Stimulated activated CD8-positive, alpha-beta memory T cell treated with anti-CD3 and anti-CD28 coated beads, Interleukin-7, amount 100 ng/mL, for 1 hour (primary cell): ENCODE measurements at places on chromosomes 1 and 21.

- DNase-seq, result no peak
These were observed 65.6 kb upstream of the IRF2BP2 start for GRCh38 chr1:234675572-234675971.

DNA sequence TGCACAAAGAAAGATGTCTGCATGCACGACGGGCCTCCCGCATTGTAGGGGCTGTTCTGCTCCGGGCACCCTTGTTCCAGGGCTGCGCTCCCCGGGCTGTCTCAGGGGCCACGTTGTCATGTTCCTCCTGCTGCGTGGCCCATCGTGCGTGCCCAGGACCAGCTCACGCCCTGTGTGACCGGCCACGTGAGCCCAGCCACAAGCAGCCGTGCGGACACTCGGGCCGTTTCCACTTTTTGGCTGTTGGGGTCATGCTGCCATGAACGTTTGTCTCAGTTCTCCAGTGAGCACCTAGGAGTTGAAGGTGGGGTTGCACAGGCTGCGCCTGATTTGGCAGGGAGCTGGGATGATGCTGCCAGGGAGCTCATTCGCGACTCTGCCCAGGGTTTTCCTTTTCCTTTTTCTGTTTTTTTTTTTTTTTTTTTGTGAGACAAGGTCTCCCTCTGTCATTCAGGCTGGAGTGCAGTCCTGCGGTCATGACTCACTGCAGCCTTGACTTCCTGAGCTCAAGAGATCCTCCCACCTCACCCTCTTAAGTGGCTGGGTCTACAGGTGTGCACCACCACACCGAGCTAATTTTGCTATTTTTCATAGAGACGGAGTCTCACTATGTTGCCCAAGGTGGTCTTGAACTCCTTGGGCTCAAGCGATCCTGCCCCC lies 17.4 kb downstream of the PDXK start:
- DNase-seq, result no peak

- no peak for DNase-seq
These were observed 34.3 kb upstream of the EDEM3 start for GRCh38 chr1:184788970-184789369.

DNA sequence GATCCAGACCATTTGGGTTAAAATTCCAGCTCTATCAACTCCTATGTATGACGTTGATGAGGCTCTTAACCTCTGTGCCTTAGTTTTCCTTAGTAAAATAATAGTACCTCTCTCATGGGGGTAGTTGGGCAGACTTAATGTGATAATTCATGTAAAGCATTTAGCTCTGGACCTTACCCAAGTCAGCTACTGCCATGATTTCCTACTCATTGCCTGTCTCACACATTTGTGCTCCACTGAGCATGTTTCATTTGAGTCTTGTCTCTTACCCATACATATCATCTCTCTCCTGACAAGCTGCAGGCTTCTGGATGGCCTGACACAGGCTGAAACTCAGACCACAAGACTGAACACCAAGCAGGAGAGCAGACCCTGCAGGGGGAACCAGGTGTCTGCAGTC lies 77.7 kb upstream of the ZBTB40 start:
- DNase-seq, result no peak

- no peak for DNase-seq
These were observed 62.7 kb upstream of the ATP1B1 start for GRCh38 chr1:169043823-169044222.

GRCh38 chr1:36401602-36402503 lies 4.1 kb upstream of the LSM10 start:
- DNase-seq, result no peak

DNA sequence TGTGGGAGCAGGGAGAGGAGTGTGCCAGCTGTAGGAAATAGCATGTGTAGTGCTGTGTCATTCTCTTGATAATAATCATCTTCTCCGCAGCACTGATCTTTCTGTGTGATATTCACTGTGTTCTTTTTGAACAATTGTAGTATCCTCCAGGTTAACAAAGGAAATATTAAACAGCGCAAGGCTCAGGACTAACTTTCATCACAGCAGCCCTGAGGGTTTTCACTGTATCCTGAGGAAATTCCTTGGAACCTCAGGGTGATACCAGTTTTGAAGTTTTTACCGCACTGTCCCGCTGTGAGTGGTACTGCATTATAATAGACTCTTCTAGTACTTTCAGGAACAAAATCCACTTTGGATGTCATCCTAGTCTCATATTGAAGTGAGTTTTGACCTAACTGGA lies 228.4 kb upstream of the COA6 start:
- DNase-seq, result no peak

DNA sequence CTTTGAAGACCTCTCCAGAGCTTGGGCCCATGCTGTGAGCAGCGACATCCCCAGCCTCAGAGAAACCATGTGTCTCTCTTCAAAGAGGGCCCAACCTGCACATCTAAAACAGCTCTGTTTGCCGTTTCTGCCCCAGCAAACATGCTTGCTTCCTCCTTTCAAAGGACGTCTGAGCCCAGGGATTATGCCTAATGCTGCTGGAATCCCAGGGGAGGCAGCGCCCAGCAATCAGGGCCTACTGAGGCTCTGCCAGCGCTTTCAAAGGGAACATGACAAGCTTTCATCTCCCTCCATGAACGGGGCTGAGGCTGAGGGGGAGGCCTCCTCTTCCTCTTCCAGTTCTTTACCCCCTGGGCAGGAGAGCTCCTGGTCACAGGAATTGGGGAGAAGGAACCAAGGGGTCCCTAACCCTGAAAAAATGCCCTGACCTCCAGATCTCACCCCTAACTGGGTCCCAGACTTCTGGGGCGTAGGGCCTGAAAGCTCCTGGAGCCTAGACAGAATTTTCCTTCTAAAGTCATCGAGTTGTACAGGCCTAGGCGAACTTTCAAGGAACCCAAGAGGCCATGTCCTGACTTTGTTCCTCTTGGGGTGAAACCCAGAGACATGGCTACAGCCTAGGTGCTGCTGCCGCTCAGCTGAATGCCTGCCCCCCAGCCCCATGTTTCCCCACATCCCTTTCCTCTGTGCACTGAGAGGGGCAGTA lies 13.4 kb upstream of the ASCL5 start:
- no peak for DNase-seq

- DNase-seq, result no peak
These were observed 5.8 kb downstream of the CSRP1 start for GRCh38 chr1:201501144-201501543.

GRCh38 chr1:242245255-242245654 lies 246.4 kb upstream of the MAP1LC3C start:
- DNase-seq, result no peak

GRCh38 chr1:67184838-67185421 lies 18.7 kb downstream of the IL23R start:
- DNase-seq, result no peak

DNA sequence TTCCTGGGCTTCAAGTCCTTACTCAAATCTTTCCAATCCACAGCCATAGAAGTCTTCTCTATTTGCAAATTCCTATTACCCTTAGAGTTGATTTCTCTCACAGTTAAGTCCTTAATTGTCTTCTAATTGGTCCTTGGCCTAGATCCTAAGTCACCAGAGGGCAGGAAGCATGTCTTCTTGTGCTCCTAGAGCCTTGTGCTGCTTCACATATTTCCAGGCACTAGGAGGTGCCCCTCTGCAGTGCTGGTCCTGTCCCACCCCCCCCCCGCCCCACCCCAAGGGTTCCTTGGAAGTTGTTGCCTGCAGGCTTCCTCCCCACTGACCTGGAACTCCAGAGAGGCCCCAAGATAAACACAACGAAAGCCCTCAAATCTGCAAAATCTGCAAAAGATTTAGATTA lies 28.1 kb upstream of the TARBP1 start:
- DNase-seq, result no peak

GRCh38 chr21:25234857-25235801 lies 372.2 kb downstream of the MRPL39 start:
- no peak for DNase-seq

- no peak for DNase-seq
These were observed 68.9 kb upstream of the ACTRT2 start for GRCh38 chr1:2952371-2952770.

DNA sequence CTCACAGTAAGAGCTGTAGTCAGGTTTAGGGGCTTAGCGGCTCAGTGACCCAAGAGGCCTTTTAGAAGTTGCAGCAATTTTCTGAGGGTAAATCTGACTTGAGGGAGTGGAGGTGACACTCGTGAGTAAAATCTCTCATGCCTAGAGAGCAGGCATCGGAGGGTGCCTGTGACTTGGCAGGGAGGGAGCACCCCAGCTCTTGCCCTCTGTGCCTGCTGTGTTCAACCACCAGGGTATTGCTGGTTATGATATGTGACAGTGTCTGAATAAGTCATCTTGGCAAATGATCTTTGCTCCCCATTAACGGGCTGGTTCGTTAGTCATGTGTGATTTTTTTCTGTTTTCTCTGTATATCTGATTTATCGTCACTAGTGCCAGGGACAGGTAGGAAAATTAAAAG lies 5.9 kb downstream of the MAN1C1 start:
- no peak for DNase-seq

DNA sequence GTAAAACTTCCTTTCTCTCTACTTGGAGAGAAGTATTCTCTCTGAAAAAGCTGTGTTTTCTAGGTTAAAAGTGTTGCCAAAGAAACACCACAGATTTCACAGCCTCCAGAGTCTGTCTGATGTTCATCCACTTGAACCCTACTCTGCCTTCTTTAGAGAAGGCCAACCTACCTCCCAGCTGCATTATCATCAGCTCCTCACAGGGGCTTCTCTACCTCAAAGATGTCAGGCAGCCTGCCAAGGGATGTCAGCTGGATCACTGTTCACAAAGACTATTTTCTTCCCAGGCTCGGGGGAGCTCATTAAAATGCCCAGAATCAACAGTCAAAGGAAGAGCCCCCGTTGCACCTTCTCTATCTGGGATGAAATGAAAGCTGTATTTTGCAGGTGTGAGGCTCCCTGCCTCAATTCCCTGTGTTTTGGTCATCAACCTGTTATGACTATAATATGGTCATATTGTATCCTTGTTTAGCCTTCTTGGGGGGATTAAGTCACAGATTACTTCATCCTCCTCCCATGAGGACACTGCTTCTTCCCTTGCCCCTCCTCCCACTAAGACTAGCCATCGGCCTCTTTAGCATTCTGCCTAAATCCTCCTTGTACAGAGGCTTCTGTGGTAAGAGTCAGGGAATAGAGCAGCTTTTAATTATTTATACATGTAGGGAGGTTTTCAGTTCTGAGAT lies 25.7 kb downstream of the ANGPTL7 start:
- DNase-seq, result no peak

DNA sequence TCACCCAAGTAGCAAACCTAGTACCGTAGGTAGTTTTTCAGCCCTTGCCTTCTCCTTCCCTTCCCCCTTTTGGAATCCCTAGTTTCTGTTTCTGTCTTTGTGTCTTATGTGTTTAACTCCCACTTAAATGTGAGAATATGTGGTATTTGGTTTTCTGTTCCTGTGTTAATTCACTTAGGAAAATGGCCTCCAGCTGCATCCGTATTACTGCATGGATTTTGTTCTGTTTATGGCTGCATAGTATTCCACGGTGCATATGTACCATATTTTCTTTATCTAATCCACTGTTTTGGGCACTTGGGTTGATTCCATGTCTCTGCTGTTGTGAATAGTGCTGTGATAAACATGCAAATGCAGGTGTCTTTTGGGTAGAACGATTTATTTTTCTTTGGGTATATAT lies 138.6 kb downstream of the POU2F1 start:
- no peak for DNase-seq

DNA sequence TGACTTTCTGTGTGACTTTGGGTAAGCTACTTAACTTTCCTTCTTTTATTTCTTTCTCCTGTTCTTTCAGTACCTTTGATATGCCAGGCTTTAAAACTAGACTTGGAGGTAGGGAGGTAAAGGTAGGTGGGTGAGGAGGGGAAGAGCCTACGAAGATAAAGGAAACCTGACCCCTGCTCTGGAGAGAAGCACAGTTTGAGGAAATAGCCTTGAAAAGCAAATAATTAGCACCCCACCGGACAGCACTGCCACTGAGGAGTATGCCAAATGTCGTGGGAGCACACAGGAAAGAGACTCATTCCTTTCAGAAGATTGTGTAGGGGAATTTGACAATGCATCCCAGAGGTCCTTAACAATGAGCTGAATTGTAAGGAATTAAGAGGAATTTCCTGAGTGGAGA lies 65.2 kb upstream of the SPAG17 start:
- DNase-seq, result no peak

DNA sequence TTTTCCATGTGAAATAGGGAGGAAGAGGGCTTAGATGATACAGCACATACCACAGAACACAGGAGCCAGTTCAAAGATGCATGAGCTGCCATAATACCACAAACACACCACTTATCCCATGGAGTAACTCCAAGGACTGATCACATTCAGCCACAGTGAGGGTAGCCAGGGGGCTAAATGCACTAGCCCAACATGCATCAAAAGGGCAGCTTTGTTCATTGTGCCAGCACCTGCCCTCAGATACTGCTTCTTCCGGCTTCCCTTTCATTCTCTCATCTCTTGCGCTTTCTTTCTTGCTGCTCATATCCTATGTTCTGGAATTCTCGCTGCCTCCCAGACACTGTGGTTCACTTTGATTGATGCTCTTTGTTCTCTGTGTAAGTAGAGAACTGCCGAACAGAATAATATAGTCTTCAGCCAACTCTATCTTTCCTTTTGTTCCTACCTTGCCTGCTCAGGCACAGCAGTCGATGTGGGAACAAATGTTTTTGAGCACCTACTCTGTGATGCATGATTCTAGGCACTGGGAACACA lies 50.0 kb upstream of the SYT6 start:
- no peak for DNase-seq

DNA sequence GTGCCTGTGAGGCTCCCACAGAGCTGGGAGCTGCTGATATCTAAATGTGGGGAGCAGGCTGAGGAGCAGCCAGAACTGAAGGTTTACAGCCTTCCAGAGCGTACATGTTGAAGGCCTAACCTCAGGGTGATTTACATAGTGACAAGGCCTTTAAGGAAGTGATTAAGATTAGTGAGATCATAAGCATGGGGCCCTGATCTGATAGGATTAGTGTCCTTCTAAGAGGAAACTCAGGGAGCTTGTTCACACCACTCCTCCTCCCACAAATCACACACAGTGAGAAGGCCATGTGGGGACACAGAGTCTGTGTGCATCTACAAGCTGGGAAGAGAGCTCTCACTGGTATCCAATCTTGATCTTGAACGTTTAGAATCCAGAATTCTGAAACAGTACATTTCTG lies 92.3 kb upstream of the NBPF6 start:
- DNase-seq, result no peak

DNA sequence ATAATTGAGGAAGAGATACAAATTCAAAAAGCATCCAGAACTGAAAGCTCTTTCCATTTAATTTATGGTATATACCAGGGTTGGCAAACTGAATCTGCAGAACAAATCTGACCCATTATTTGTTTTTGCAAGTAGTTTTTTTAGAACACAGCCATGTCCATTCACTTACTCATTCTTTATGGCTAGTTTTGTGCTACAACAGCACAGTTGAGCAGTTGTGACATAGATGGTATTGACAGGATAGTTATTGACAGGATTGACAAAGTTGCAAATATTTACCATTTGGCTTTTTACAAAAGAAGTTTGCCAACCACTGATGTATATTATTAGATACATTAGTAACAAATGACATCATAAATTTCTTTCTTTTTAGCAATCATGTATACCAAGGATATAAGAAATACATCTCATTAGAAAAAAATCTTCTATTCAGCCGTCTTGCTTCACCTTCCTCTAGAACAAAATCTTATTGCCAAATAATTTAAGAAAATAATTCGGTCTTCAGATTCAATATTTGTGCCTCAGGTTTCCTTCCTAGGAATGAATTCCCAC lies 9.4 kb downstream of the ADAMTS1 start:
- no peak for DNase-seq
